ENCODE measurements at places on chromosomes 12 and 14.

DNA sequence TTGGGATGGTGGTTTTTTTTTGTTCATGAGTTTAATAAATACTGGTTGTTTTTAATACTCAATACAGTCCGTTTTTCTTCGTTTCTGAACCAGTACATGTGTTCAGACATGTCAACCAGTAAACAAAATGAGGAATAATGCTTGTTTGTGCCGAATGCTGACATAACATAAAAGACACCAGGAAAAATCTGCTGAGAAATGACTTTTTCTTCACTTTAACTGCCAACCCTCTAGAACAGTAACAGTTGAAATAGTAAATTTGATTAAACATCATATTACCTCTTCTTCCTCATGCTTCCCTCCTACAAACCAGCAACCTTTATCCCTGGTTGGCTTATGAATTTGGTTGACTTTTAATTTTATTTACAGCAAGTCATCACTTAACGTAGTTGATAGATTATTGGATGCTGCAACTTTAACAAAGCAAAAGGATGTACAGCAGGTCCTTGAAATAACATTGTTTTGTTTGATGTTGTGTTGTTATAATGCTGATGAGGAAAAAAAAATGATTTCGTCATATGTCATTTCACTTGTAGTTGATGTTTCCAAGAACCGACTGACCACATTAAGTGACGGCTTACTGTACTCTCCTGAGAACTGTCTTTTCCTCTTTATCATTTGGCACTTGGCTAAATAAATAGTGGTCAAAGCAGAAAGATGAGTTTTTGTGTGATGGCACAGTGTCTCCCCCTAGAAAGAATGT lies 340.5 kb downstream of the TMTC2 start:
- DNase-seq, result no peak

- no peak for DNase-seq
Measured at GRCh38 chr14:23018107-23018506, 8.2 kb upstream of the C14orf93 start.

GRCh38 chr12:26867080-26867479 lies 34.1 kb upstream of the ITPR2 start:
- no peak for DNase-seq

GRCh38 chr12:8644345-8645248 lies 18.0 kb downstream of the MFAP5 start:
- DNase-seq, result no peak

GRCh38 chr12:62581288-62582064 lies 114.8 kb downstream of the MON2 start:
- peak; percentile 45 for DNase-seq
